Natural killer cell (primary cell): ENCODE measurements at places on chromosomes 7 and 10.

- no peaks in the 10 kb centered on the region for H3K36me3 ChIP-seq
- no peak overlapping the region for H3K4me3 ChIP-seq
- H3K27me3 ChIP-seq = no peaks in the 10 kb centered on the region
- peaks cover 6% of the 10 kb centered on the region for H3K4me1 ChIP-seq
- no peak for DNase-seq
Observed at GRCh38 chr10:50501478-50501877, 122.3 kb downstream of the SGMS1 start.

DNA sequence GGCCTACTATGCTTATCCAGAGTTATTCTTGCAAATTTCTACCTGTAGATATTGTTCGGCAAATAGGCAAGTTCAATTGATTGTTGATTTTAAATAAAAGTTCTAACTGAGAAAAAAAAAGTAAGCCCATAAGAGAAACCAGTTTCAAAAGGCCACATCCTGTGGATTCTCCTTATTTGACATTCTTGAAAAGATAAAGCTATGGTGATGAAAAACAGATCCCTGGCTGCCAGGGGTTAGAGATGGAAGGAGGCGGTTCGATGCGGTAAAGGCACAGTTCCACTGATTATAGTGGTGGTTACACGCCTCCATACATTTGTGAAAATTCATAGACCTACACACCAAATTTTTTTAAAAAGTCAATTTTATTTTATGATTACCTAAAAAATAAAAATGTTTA, 347.8 kb downstream of the KCNMA1 start:
- no peaks in the 10 kb centered on the region for H3K4me1 ChIP-seq
- no peak for DNase-seq
- H3K27ac ChIP-seq = no peak overlapping the region
- H3K4me3 ChIP-seq = no peak overlapping the region

DNA sequence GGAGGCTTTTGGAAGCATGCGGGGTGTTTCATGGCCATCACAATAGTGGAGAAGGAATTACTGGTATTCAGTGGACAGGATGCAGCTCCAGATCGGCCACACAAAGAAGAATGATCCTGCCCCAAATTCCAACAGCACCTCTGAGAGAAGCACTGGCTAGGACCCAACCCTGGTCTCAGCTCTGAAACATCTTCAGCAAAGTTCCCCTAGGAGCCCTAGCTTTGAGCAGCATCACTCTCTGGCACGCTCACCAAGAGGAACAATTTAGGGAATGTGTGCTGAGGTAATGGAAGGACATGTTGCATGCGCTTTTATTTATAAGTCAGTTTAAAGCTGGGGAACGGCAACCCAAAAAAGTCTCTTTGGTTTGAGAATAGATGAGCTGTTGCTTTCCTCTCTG, 5.5 kb upstream of the OPN1SW start:
- no peaks in the 10 kb centered on the region for H3K36me3 ChIP-seq
- H3K27ac ChIP-seq = no peak overlapping the region
- H3K27me3 ChIP-seq = no peaks in the 10 kb centered on the region

DNA sequence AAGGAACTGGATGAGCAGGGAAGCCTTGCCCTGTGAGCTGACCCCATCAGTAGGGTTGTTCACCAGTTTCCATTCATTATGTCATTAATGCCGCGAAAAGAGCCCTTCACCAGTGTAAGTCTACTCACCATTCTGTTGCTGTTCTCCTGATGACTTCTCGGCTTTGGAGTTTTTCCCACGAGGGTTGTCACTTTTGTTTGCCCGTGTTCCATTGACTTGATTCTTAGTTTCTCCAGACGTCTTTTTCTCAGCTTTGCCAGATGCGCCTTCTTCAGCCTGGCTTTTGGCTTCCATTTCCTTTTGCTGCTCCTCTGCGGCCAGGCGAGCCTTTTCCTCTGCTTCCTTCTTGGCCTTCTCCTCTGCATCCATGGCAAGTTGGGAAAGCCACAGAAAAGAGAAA, 128.8 kb downstream of the PPP1R17 start:
- no peak overlapping the region for H3K4me3 ChIP-seq
- H3K27ac ChIP-seq = no peak overlapping the region
- H3K27me3 ChIP-seq = no peaks in the 10 kb centered on the region
- H3K4me1 ChIP-seq = no peaks in the 10 kb centered on the region

GRCh38 chr10:133079836-133080682, 7.7 kb upstream of the ADGRA1 start:
- H3K4me1 ChIP-seq = no peaks in the 10 kb centered on the region
- H3K36me3 ChIP-seq = no peaks in the 10 kb centered on the region
- H3K27me3 ChIP-seq = no peaks in the 10 kb centered on the region
- no peak for DNase-seq

DNA sequence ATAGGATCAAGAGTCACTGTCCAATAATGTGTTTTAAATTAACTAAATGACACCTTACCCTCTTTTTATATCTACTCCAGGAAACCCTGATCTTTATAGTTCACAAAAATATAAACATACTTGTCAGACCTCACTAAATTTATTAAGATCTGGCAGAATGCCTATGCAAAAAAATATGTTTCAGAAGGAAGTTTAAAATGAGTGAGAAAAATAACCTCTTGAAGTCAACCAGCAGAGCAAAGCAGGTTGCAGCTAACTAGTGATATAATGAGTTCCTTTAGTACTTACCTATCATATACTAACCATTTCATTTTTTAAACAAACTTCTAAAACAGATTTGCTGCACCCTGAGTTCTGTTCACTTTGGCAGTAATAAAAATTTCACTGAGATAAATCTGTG, 14.0 kb upstream of the HGF start:
- H3K4me1 ChIP-seq = no peaks in the 10 kb centered on the region
- H3K4me3 ChIP-seq = no peak overlapping the region
- no peak for DNase-seq
- no peaks in the 10 kb centered on the region for H3K36me3 ChIP-seq

DNA sequence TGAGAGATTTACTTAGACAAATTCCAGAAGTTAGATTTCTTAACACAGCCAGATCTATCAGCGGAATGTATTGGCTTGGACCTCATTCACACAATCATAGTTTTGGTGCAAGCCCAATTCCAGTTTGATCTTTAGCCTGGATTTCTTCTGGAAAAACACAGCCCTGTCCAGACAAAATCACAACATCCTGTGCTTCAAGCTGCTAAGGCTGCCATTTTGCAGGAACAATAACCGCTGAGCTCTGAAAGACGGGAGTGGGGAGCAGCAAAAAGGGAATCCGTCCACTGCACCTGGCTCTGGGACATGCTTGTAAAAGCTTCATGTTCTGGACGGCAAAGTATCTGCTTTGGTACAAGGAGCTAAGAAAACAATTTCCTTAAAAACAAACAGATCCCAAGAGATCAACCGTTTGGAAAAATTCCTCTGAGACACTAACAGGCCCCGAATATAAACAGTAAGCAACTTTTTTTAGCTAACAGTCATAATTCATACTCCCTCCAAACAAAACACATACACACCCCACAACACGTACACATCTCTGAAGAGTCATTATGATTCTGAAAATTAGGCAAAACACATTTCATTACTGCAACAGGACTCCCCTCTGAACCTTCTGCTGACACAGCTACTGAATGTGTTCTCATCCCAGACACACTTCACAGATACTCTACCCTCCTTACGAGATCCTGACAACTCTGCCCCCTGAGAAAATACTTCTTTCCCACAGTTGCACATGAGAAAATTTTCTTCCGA, 32.4 kb downstream of the ITIH5 start:
- H3K27ac ChIP-seq = no peak overlapping the region
- H3K4me3 ChIP-seq = no peak overlapping the region
- no peak for DNase-seq

DNA sequence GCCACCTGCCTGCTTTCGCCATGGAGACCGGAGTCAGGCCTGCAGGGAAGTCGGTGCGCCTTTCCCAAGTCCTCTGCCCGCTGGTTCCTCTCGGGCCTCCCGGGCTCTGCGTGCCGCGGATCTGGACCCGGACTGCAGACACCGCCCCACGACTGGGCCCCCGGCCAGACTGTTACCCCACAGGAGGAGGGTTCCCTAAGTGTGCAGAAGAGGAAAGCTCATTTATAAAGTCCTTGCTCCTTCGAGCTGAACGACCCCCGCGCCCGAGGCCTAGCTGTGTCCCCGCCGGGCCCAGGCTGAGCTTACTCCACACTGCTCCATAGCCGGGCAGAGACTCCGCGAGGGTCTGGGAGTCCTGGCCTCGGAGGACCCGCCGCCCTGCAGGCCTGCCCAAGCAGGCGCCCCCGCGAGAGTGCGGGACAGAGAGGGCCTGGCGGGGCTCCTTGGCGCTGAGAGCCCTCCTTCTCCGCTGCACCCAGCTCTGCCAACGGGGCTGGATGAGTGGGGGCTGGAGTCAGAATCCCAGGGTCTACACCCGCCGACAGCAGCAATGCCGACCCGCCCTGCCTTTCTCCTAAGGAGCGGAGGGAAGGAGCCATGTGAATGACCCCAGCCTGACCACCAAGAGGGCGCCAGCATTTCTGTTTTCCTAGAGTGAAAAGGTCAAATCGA, 8.3 kb downstream of the EN2 start:
- no peak overlapping the region for H3K4me3 ChIP-seq
- peaks cover 29% of the 10 kb centered on the region for H3K4me1 ChIP-seq
- no peak for DNase-seq
- peaks cover 79% of the 10 kb centered on the region for H3K27me3 ChIP-seq
- no peaks in the 10 kb centered on the region for H3K36me3 ChIP-seq

DNA sequence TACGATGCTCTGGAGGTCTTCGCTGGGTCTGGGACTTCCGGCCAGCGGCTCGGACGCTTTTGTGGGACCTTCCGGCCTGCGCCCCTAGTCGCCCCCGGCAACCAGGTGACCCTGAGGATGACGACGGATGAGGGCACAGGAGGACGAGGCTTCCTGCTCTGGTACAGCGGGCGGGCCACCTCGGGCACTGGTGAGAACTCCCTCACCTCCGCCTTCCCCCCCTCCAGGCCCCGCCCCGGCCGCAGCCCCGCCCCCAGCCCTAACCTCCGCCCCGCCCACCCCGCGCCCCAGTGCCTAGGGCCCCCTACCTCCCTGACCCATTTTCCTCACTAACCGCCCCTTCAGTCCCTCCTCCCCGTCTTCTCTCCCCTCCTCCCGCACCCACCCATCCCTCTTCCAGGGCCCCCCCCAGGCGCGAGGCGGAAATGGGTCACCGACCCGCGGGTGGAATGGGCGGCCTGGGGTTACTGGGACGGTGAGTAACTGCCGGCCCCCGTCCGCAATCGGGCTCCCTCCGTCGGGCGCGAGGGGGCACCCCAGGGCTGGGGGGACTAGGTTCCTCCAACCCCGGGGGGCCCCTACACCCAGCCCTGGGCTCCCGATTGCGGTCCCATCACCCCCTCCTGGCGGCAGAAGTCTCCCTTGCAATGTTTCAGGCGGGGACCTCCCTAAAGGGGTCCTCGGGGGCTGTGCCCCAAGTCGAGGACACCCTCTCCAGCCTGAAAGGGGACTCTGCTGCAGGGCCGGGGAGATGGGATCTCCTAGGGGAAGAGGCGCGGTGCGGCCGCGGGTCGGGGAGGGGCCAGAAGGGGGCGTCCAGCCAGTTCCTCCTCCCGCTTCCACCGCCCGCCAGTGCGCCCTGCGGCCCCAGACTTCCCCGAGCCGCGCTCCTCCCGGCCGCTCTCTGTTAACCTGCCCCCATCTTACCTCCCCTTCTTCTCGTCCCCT, 2.1 kb downstream of the PCOLCE start:
- DNase-seq = peak; percentile 84
- H3K27ac ChIP-seq = peak overlapping the region; percentile 86
- peak overlapping the region; percentile 59 for H3K4me3 ChIP-seq
- H3K36me3 ChIP-seq = no peaks in the 10 kb centered on the region
- no peaks in the 10 kb centered on the region for H3K27me3 ChIP-seq
- peaks cover 29% of the 10 kb centered on the region for H3K4me1 ChIP-seq

DNA sequence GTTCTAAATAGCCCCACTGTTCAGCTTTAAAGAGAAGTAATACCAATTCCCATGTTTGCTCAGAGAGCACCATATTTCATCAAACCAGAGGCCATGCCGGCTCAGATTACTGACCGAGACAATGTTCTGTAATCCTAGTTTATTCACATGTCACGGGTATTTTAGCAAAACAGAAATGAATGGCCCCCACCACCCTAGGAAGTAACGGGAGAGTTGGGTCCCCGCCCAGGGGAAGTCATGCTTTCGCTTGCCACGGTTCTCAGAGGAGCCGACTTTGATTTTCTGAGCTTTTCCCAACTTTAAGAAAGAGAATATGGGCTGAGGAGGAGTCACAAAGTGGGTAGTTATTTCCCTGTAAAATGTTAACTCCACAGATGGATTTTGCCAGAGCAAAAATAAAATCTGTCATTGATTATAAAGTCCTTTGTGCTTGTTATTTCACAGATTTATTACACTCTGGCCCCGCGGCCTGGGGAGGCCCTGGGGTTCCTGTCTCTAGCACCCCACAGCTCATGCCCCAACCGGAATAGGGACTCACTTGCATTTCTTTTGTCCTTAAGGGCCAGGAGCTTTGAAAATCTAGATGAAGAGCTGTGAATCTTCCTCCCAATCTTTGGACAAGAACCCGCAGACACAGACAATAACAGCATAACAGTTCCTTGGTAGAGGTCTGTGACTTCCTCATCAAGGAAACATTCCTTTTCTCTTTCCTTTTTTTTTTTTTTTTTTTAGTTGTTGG, 3.7 kb upstream of the GDF10 start:
- no peak overlapping the region for H3K4me3 ChIP-seq
- H3K27me3 ChIP-seq = peaks cover 4% of the 10 kb centered on the region
- H3K36me3 ChIP-seq = no peaks in the 10 kb centered on the region

DNA sequence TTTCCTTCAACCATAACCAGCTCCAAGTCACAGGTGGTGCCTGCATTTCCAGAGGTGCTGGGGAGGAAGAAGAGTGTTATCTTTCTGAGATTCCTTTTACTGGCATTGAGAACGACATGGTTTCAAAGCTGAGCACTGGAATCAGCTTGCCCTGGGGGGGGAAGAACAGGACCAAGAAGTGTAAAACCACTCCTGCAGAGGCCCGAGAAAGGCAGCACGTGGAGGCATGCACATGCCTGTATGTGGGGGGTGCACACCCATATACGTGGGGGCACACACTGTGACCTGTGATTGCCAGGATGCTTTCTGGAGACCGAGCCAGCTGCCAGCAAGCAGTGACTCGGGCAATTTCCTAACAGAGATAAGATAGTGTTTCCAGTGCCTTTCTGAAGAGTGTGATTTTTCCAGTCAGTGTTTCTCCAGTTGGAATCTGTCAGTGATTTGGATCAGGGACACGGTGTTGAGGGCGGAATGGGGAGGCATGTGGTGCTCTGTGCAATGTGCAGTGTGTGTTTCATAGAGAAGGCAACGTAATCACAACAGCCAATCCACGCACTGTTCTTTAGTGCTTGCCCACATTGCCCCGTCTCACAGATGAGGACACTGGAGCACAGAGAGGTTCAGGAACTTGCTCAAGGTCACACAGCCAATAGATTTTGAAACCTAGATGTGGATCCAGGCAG, 4.2 kb downstream of the LRRC27 start:
- peak overlapping the region; percentile 68 for H3K27ac ChIP-seq
- H3K4me3 ChIP-seq = peak overlapping the region; percentile 41
- no peaks in the 10 kb centered on the region for H3K27me3 ChIP-seq

GRCh38 chr10:74306227-74306982, 155.4 kb downstream of the ADK start:
- no peak overlapping the region for H3K4me3 ChIP-seq
- DNase-seq = no peak
- H3K4me1 ChIP-seq = no peaks in the 10 kb centered on the region
- H3K27me3 ChIP-seq = no peaks in the 10 kb centered on the region
- H3K27ac ChIP-seq = no peak overlapping the region

- no peaks in the 10 kb centered on the region for H3K27me3 ChIP-seq
- no peak for DNase-seq
- no peaks in the 10 kb centered on the region for H3K36me3 ChIP-seq
- H3K4me3 ChIP-seq = no peak overlapping the region
Observed at GRCh38 chr10:112098682-112099081, 84.9 kb downstream of the GPAM start.
